ENCODE measurements at places on chromosomes 11 and 22. TPM values are rescaled to one million over a fixed set of nuclear protein-coding genes. Genes with fewer than 3 reads are reported as not detected.

- DNase-seq = no peak
Measured at GRCh38 chr11:90344546-90344945, 121.7 kb upstream of the CHORDC1 start.

- DNase-seq = peak; percentile 50
Measured at GRCh38 chr11:35943713-35944502, at the start of gene LDLRAD3. TSS of gene LDLRAD3 (plus strand) at chr11:35944062. CDS start at chr11:35944099, 37 bp downstream.

GRCh38 chr11:115916608-115917007 lies 412.4 kb upstream of the CADM1 start:
- no peak for DNase-seq

DNA sequence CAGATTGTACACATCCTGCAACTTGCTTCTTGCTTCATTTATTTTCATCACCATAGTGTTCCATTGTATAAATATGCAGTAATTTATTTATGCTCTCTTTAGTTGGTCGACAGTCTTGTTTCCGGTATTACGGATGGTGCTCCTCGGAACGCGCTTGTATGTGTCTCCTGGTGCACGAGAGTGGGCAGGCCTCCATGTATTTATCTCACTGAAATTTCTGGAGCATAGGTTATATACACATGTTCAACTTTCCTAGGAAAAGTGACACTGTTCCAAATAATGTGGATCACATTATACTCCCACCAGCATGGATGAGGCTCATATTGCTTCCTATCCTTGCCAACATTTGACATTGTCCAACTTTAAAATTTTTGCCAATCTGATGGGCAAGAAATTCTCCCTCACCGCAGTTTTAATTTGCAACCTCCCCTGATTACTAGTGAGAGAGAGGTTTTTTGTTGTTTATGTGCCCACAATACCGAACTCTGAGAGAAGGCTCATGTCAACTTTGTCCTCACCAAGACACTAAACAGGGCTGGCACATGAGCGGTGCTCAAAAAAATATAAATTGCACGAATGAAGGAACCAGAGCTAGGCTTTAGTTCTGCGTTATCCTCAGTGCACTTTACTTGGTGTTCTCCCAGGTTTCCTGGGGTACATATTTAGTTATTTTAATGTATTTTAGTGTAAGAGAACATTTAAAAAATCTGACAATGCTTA lies 3.8 kb downstream of the CSNK2A3 start:
- DNase-seq = no peak

DNA sequence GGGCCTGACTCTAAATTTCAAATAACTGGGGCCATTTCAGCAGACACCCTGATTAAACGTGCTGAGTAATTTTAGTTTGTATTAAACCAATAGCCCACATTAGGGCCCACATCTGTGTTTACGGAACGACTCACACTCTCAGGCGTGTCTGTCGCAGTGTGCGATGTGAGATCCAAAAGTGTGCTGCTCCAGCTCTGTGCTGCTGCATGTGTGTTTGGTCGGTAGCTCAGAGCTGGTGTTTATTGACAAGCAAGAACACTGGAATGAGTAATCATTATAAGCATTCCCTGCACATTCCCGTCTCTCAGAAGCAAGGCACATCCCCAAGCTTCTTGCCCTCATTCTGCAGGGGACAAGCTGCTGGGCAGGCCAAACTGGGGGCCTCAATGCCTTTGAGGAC lies 7.8 kb downstream of the OPCML start:
- DNase-seq = no peak

- no peak for DNase-seq
Measured at GRCh38 chr11:123473941-123474677, 44.0 kb downstream of the GRAMD1B start.

GRCh38 chr22:20116376-20116950 lies 559 bp downstream of the RANBP1 start:
- DNase-seq = peak; percentile 23

DNA sequence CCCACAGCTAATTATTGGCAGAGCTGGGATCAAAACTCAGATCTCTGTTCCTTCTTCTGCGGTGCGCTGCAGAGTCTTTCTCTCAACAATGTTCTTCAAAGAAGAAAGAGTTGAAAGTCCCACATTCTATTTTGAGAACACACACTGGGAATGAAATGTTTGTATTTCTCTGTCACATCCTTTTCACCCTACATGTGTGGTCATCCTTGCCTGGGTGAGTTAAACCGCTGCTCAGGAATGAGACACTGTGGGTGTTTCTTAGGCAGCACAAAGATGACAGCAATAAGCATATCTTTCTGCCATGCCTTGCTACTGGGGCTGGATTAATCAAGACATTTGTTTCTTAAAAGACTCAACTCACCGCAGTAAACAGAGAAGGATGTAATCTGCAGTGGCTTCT lies 222.6 kb downstream of the LARGE1 start:
- DNase-seq = no peak

DNA sequence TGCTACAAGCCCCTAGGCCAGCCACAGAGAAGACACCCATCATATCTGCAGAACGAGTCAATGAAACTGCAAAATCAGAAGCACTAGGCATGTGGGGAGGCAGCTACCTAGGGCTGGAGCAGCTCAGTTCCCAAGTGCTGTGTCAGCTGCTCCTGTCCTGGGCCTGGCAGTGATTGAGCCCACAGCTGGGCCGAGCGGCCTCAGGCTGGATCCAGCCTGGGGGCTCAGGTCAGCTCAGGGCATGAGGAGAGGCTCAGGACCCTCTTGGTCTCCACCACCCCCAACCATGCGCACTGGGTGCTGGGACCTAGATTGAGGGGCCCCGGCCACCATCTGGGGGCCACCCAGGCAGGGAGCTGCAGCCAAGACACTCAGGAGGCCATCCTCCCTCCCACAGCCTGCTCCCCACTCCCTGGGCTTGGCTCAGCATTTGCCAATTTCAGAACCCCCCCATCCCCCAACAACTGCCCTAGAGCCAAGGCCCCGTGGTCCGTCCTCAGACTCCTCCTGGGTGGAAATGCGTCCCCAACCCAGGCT lies 2.4 kb upstream of the TNNT3 start:
- DNase-seq = no peak

DNA sequence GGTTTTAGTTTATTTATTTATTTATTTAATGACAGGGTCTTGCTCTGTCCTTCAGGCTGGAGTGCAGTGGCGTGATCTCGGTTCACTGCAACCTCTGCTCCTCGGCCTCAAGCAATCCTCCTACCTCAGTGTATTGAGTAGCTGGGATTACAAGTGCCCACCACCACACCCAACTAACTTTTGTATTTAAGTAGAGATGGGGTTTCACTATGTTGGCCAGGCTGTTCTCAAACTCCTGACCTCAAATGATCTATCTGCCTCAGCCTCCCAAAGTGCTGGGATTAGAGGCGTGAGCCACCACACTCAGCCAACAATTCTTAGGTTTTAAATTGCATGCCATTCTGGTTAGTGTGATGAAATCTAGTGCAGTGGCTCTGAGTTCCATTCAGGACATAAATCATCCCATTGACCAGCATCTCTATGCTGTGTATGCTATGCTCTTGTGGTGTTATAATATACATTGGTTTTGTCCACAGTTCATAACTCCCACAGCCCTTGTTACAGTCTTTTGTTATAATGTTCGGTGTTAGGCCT lies 28.5 kb downstream of the ZNF280B start:
- no peak for DNase-seq

DNA sequence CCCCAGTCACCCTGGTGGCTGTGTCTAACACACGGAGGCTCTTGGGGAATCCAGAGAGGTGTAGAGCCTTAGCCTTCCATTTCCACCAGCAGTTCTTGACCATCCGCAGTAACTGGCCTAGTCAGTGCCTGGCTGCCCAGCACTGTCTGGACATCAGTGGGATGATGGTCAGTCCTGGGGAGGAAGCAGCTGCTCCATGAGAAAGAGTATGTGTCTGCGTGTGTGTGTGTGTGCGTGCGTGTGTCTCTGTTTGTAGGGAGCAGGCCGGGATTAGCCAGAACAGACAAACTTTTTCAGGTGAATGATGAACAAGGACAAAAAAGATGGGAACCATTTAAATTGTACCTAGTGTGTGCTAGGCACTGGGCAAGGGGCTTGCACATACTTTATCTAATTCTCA lies 109.3 kb upstream of the SYT13 start:
- no peak for DNase-seq

DNA sequence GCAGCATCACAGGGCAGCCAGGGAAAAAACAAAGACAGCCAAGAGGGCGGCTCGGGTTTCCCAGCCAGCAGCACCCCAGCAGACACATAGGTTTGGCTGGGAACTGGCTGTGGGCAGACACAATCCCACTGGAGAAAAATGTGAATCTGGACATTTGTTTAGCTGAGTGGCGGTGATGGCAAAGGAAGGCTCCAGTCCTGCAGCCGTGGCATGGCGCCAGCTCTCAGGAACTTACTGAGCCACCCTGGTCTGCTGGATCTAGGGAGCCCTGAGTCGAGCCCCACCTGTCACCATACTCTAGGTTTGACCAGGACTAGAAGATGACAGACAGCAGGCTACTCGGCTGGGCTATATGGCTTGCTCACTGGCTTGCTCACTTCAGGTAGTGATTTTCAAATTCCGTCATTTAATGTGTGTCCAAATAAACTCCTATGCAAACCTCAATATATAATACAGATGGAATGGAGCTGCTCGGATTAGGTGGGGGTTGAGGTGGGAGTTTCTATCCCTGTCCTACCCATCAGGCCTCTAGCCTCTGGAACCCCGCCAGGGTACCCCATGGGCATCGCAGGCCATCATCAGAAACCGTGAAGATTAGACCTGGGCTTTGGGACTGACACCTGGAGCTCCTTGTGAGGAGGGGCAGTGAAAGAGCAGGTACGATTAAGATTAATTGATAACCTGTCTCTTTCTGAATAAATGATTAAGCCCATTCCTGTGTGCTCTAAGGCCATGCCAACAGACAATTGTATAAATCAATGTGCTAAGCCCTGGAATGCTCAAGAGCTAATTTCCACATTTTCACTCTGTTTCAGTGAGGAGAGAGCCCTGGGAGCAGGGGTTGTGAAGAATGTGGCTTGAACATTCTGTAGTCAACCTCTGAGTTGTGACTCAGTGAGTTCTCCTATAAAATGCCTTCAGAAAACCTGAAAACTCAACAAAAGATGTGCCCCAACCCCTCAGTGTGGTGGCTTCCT lies 42.5 kb downstream of the GALNT18 start:
- no peak for DNase-seq

- DNase-seq = no peak
Measured at GRCh38 chr11:118082880-118083552, 3.7 kb downstream of the SMIM35 start.

- no peak for DNase-seq
Measured at GRCh38 chr11:27234043-27234668, 128.9 kb downstream of the CCDC34 start.

DNA sequence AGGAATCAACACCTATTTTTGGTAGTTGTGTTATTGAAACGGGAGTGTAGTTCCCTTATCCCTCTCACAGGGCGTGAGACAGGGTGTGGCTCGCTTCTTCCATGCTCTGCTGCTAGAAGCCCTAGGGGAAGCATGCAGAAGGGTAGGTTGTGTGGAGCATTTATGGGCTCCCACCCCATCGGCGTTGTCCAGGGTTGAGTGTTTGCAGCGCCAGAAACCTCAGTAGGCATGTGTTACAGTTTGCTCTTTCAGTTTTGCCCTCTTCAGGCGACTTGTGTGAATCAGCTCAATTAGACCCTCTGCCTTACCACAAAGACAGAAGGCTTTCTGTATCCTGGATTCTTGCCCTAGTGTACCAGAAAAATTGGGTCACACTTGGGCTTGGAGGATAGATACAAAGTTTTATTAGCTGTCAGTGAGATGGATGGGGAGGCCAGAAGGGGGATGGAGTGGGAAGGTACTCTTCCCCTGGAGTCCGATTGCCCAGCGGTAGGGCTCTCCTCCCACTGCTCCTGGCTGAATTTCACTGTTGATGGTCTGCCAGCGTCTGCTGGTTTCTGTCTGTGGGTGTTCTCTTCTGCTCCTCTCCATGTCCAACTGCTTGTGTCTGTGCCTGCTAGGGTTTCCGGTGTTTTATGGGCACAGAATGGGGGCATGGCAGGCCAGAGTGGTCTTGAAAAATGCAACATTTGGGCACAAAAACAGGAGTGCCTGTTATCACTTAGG lies 358.3 kb upstream of the CTSC start:
- no peak for DNase-seq

DNA sequence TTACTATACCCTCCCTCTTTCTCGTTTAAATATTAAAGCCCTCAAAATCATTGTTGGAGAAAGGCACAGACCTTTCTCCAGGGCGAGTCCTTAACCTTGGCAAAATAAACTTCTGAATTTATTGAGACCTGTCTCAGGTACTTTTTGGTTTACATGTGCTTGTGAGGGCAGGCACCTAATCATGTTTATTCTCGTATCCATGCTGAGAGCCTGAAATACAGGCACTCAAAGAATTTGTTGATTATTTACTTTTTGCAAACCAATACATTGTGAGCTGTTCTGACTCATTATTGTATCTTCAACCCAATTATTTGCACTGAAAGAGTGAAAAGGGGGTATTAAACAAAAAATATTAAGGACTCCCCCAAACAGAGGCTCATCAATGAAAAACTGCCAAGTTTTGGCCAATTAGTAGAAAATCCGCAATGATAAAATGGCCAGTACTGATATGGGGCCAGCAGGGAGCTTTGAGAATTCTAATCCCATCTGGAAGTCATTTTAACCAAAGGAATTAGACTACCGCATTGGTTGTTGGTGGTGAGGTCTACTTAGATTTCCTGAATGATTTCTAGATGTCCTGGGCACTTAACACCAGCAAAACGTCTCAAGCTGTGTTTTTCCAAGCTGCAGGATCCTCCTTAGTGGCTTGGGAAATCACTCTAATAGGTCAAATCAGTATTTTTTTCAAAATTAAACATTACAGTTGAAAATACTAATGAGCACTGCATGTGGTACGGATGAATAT lies 157.3 kb downstream of the SWAP70 start:
- no peak for DNase-seq

- DNase-seq = no peak
Measured at GRCh38 chr11:114610984-114611944, 15.7 kb upstream of the NXPE4 start.

DNA sequence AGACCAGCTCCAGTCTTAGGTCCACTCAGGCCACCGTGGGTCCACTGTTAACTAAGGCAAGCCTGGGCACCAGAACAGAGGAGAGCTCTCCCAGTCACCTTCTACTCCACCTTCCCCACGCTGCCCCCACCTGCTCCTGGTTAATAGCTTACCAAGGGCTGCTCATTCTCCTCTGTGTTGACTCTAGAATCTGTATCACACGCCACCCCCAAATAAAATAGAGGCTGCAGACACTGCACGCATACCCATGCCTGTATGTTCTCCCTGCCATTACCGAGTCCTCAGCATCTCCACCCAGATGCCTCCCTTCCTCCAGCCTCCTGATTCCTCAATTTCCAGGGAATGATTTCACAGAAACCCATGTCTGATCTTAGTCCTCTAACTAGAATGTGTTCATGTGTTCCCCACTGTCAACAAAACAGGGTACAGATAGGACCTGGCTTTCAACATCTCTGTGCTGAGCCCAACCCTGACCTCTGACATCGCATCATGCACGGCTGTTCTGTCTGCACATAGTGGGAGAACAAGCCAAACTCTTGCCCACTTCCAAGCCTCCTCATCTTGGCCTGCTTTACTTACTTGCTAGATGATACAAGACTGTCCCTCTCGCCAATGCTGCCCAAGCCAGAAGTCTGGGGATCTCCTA lies 49.8 kb downstream of the SMCO4 start:
- no peak for DNase-seq

GRCh38 chr11:60781286-60781980 lies 3.7 kb upstream of the MS4A10 start:
- no peak for DNase-seq

PCNX3 gene
- 34.4 TPM for total RNA-seq

FIBIN gene
- total RNA-seq = not detected

RIC8A gene
- 108 TPM for total RNA-seq

RNF214 gene
- total RNA-seq = 18.3 TPM

OVOL1 gene
- total RNA-seq = 0.90 TPM

AMOTL1 gene
- 1.7 TPM for total RNA-seq

OTOG gene
- total RNA-seq = not detected

TUBA8 gene
- 0.85 TPM for total RNA-seq

FAM227A gene
- 1.1 TPM for total RNA-seq
